ENCODE measurements at places on chromosomes 4 and X. TPM values are rescaled to one million over a fixed set of nuclear protein-coding genes. Genes with fewer than 3 reads are reported as not detected.

CYTL1 gene
- 0.30 TPM for polyA plus RNA-seq

TKTL2 gene
- not detected for polyA plus RNA-seq

AWAT2 gene
- not detected for polyA plus RNA-seq

PDS5A gene
- 56.0 TPM for polyA plus RNA-seq

FAM53A gene
- 0.99 TPM for polyA plus RNA-seq

PDE5A gene
- polyA plus RNA-seq = 2.1 TPM

GAGE1 gene
- polyA plus RNA-seq = not detected

- no peak for DNase-seq
- no peaks in the 10 kb centered on the region for H3K4me1 ChIP-seq
- H3K36me3 ChIP-seq = no peaks in the 10 kb centered on the region
- H3K27ac ChIP-seq = no peak overlapping the region
Measured at GRCh38 chrX:20005883-20006282, 15.0 kb upstream of the BCLAF3 start.

GRCh38 chr4:87677731-87678130 is 27.7 kb downstream of the DMP1 start:
- no peaks in the 10 kb centered on the region for H3K27me3 ChIP-seq
- no peak overlapping the region for H3K4me3 ChIP-seq
- H3K36me3 ChIP-seq = no peaks in the 10 kb centered on the region
- no peak overlapping the region for H3K27ac ChIP-seq
- no peaks in the 10 kb centered on the region for H3K4me1 ChIP-seq

- no peak overlapping the region for H3K27ac ChIP-seq
- no peaks in the 10 kb centered on the region for H3K4me1 ChIP-seq
- no peaks in the 10 kb centered on the region for H3K36me3 ChIP-seq
- peak overlapping the region; percentile 54 for H3K4me3 ChIP-seq
- peaks cover 24% of the 10 kb centered on the region for H3K27me3 ChIP-seq
Measured at GRCh38 chr4:6470502-6471306, 1.7 kb downstream of the PPP2R2C start.

- no peak overlapping the region for H3K4me3 ChIP-seq
- no peaks in the 10 kb centered on the region for H3K36me3 ChIP-seq
- DNase-seq = no peak
- no peaks in the 10 kb centered on the region for H3K4me1 ChIP-seq
- H3K27me3 ChIP-seq = peaks cover 11% of the 10 kb centered on the region
Measured at GRCh38 chr4:145583191-145584055, 35.8 kb upstream of the MMAA start.

DNA sequence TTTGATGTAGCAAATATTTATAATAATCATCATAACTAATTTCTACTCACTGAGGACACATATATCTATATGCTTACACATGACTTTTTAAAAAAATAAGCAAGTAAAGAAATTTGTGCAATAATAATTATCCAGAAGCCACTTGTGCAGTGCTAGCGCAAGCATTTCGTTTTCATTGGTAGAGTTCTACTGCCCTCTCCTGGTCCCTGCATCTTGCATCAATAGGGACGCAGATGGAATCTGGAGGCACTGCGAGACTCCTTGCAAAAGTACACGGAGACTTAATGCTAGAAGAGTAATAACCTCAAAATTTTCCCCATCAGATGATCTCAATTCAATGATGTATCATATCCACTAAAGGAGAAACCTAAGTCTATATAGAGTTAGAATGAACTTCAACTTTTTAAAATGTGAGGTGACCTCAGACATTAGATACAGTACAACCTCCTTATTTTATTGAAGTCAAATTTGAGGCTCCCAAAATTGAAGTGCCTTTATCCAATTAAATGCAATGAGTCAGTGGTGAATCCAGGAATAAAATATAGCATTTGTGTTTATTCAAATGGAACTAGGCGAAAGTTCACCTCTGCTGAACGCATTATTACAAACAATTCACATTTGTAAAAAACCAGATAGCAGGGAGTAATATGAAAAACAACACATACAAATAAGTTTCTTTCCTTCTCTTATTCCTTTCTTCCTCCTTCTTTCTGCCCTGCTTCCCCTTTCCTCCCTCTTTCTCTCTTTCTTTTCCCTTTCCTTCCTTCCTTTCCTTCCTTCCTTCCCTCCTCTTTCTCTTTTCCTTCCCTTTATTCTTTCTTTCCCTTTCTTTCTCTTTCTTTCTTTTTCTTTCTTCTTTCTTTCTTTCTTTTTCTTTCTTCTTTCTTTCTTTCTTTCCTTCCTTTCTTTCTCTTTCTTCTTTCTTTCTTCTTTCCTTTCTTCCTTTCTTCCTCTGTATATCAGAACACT is 450.0 kb downstream of the ANKRD50 start:
- H3K36me3 ChIP-seq = no peaks in the 10 kb centered on the region
- H3K27me3 ChIP-seq = no peaks in the 10 kb centered on the region

- peak overlapping the region; percentile 84 for H3K27ac ChIP-seq
- peak overlapping the region; percentile 75 for H3K4me3 ChIP-seq
- peaks cover 10% of the 10 kb centered on the region for H3K4me1 ChIP-seq
- no peaks in the 10 kb centered on the region for H3K27me3 ChIP-seq
- DNase-seq = no peak
Measured at GRCh38 chr4:139085141-139085540, 69.6 kb downstream of the NOCT start.

- H3K4me3 ChIP-seq = no peak overlapping the region
- H3K36me3 ChIP-seq = no peaks in the 10 kb centered on the region
- no peaks in the 10 kb centered on the region for H3K27me3 ChIP-seq
- no peaks in the 10 kb centered on the region for H3K4me1 ChIP-seq
- no peak for DNase-seq
Measured at GRCh38 chrX:96464880-96465558, 219.6 kb upstream of the DIAPH2 start.

- H3K4me1 ChIP-seq = peaks cover 3% of the 10 kb centered on the region
- peaks cover 6% of the 10 kb centered on the region for H3K36me3 ChIP-seq
Measured at GRCh38 chrX:153877571-153878261, 8.3 kb downstream of the L1CAM start.

DNA sequence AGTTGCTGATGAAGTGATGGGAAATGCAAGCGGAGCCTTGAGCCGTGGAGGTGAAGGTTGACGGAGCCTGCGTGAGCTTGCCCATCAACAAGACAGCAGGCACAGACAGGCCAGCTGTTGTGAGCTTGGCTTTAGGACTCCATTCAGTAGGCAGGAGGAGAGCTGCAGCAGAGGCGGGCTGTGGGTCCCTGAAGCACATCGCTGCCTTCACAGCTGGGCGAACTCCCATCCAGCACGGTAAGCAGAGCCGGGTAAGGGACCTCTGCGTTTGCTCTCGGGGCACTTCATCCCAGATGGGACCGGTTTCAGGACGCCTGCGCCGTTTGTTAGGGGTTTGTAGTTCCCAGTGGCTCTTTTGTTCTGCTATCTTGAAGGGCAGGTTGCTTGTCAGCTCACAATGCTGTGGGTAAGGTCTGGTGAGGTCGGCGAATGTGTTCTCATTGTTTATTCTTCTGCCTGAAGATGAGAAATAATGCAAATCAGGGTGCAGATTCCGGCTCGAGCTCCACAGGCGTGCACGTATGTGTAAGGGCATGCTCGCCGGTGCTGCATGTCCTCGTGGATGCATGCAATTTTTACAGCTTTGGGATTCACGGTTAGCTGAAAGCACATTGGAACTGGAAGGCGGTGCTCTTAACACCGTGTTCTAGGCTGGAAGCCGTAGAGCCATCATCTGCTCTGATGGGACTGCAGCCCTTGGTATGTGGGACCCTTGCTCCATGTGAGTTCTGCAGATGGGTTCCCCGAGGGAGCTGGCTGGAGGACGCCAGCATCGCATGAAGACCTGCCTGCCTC is 54.6 kb upstream of the CLDN34 start:
- H3K4me3 ChIP-seq = peak overlapping the region; percentile 37
- H3K4me1 ChIP-seq = peaks cover 17% of the 10 kb centered on the region
- peak overlapping the region; percentile 49 for H3K27ac ChIP-seq
- no peaks in the 10 kb centered on the region for H3K36me3 ChIP-seq
- DNase-seq = peak; percentile 71
- no peaks in the 10 kb centered on the region for H3K27me3 ChIP-seq

- H3K4me1 ChIP-seq = no peaks in the 10 kb centered on the region
- DNase-seq = no peak
- H3K27ac ChIP-seq = no peak overlapping the region
- no peaks in the 10 kb centered on the region for H3K36me3 ChIP-seq
Measured at GRCh38 chr4:141905751-141906150, 269.4 kb downstream of the IL15 start.

GRCh38 chr4:173073939-173074500 is 94.6 kb upstream of the GALNT7 start:
- no peak for DNase-seq
- no peak overlapping the region for H3K4me3 ChIP-seq
- peaks cover 15% of the 10 kb centered on the region for H3K4me1 ChIP-seq
- H3K27me3 ChIP-seq = no peaks in the 10 kb centered on the region
- no peaks in the 10 kb centered on the region for H3K36me3 ChIP-seq

DNA sequence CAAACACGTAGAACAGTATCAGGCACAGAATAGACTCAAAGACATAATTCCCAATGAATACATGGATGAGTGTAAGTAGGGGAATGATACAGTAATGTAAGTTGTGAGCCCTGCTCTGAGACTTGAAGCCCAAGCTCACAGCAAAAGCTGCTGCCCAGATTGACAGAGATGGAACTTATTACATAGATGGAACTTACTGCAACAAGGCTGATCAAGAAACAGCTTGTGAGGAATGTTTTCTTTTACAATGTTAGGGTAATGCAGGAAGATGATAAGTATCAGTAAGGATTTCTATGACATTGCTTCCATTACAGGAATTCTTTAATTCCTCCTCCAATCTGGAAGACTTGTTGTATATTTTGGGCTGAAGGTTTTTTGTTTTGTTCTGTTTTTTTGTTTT is 278.4 kb downstream of the IL15 start:
- no peaks in the 10 kb centered on the region for H3K36me3 ChIP-seq
- H3K4me3 ChIP-seq = no peak overlapping the region
- no peak overlapping the region for H3K27ac ChIP-seq
- no peaks in the 10 kb centered on the region for H3K4me1 ChIP-seq

- peak within 1 kb of the TSS; percentile 76 for H3K27ac ChIP-seq
- DNase-seq = peak; percentile 48
- peak within 1 kb of the TSS; percentile 83 for H3K4me3 ChIP-seq
- no peaks in the 10 kb centered on the region for H3K36me3 ChIP-seq
- H3K27me3 ChIP-seq = no peaks in the 10 kb centered on the region
- H3K4me1 ChIP-seq = peaks cover 43% of the 10 kb centered on the region
Measured at GRCh38 chr4:74308215-74308614, at the start of gene EPGN. Gene EPGN, plus strand, starts transcription at chr4:74308470. Its CDS starts 64 bp downstream, at chr4:74308534.

GRCh38 chr4:3122081-3122563 is 47.6 kb downstream of the HTT start:
- no peak overlapping the region for H3K27ac ChIP-seq
- H3K4me3 ChIP-seq = no peak overlapping the region
- no peaks in the 10 kb centered on the region for H3K27me3 ChIP-seq
- H3K4me1 ChIP-seq = no peaks in the 10 kb centered on the region
- DNase-seq = no peak

DNA sequence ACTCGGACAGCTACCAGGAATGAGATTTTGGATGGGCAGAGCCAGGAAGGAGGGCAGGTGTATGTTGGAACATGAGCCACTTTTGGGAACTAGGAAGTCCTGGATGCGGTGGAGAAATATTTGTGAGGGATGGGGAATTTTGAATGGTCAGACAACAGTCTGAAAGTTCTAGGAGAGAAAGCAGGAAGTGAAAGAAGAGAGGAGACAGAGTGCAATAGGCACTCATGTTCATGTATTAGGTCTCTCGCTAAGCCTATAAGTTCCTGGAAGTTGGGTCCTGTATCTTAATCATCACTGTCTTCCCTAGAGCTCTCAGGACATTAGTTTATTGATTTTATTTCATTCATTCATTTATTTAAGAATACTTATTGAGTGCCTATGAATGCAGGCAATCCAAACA is 65.7 kb upstream of the CITED1 start:
- no peak for DNase-seq
- H3K4me3 ChIP-seq = no peak overlapping the region
- H3K4me1 ChIP-seq = no peaks in the 10 kb centered on the region
- H3K27me3 ChIP-seq = peaks cover 5% of the 10 kb centered on the region
- H3K27ac ChIP-seq = no peak overlapping the region

GRCh38 chrX:148947399-148947975 is 447.1 kb downstream of the AFF2 start:
- no peak overlapping the region for H3K27ac ChIP-seq
- H3K27me3 ChIP-seq = no peaks in the 10 kb centered on the region
- H3K4me3 ChIP-seq = no peak overlapping the region
- no peaks in the 10 kb centered on the region for H3K36me3 ChIP-seq
- DNase-seq = no peak
- no peaks in the 10 kb centered on the region for H3K4me1 ChIP-seq

- H3K4me1 ChIP-seq = no peaks in the 10 kb centered on the region
- no peaks in the 10 kb centered on the region for H3K27me3 ChIP-seq
- no peak for DNase-seq
- H3K27ac ChIP-seq = no peak overlapping the region
- no peak overlapping the region for H3K4me3 ChIP-seq
- no peaks in the 10 kb centered on the region for H3K36me3 ChIP-seq
Measured at GRCh38 chr4:94127707-94128328, 79.8 kb upstream of the SMARCAD1 start.

GRCh38 chrX:56343219-56343618 is 111.1 kb downstream of the KLF8 start:
- H3K36me3 ChIP-seq = no peaks in the 10 kb centered on the region
- no peak overlapping the region for H3K27ac ChIP-seq
- DNase-seq = no peak
- H3K4me3 ChIP-seq = no peak overlapping the region
- no peaks in the 10 kb centered on the region for H3K27me3 ChIP-seq

DNA sequence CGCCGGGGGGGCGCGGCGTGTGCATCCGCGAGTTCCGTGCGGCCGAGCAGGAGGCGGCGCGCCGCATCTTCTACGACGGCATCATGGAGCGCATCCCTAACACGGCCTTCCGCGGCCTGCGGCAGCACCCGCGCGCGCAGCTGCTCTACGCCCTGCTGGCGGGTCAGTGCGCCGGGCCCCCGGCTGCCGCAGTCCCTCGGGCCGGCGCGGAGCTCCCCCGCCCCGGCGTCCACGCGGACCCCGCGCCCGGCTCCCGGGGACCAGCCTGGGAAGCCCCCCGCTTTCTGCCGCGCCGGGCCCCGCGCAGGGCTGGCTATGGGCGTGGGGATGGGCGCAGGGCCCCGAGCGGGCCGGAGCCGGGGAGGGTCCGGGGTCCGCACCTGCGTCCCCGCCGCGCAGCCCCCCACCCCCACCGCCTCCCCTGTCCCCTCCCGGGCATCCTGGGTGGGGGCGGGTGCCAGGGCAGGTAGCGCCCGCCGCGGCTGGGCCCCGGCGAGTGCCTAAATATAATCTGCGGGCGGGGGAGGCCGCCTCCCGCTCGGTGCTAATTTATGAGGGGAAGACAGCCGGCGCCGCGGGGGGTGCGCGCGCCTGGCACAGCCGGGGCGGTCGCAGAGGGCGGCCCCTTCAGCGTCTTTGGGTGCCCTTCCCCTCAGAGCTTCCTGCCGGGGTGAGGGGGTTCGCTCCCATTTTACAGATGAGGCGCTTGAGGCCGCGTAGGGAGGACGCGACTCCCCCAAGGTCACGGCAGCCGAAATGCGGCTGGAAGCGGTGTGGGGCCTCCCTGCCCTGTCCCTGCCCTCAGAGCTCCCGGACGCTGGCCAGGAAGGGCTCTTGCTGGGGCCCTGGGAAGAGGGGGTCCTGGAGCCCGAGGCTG is 837 bp downstream of the NAT8L start:
- H3K36me3 ChIP-seq = no peaks in the 10 kb centered on the region
- no peak overlapping the region for H3K4me3 ChIP-seq
- no peak for DNase-seq

All from keratinocyte (primary cell).